Bone marrow (tissue), 2 donors: ENCODE measurements at places on chromosomes 12 and 14.

- DNase-seq = no peak
Observed at GRCh38 chr12:129312048-129312447, 458.8 kb downstream of the GLT1D1 start.

DNA sequence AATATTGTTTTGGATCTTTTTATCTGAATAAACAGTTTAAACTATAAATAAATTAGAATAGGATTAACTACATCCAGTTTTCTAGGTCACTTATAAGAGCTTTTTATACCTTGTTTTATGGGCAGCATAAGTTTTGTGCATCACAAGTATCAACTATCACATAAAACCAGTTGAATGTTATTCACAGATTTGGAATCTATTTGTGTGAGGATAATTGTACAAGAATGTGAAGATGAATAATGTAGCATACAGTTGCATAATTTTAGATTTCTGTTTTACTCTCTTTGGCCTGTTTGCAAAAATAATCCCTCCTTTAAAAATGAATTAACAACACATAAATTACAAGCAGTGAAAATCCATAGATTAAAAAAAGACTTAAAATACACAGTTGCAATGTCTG, 88.8 kb downstream of the SCFD1 start:
- no peak for DNase-seq

DNA sequence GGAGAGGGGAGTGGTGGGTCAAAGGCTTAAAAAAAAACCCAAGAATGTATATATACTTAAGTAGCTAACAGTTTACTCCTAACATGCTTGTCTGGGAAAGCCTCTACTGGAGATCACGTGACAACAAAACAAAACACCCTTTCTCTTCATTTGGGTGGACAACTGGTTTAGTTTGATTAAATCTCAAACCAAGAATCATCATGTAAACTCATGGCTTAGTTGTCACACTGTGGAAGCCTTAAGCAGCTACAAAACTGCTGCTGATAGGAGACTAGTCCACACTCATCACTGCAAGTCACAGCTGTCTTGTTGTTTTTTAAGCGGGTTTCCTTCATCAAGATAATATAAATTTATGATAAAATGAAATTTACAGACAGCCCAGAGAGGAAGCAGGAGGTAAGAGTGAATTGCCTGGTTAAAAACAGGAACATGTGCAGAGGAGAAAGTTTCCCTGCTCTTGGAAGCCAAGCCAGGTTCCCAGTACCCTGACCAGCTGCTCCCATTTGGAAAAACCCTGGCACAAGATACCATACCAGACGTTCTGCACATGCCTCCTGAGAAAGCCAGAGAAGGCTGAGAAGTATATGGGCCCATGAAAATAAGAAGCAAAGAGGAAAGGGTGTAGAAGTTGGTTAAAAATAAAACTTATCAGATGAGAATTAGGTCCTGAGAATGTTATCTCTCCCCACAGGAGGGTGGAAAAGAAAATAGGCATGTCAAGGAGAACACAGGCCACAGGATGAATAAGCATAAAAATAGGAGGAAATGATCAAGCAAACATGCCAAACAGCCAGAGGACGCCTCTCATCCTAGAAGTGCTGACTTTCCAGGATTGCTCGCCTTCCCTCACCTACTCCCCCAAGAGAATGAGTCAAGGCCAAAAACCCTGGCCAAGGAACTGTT, 34.0 kb downstream of the EGLN3 start:
- DNase-seq = no peak

- DNase-seq = no peak
Observed at GRCh38 chr12:105522166-105522825, 191.8 kb downstream of the C12orf75 start.

DNA sequence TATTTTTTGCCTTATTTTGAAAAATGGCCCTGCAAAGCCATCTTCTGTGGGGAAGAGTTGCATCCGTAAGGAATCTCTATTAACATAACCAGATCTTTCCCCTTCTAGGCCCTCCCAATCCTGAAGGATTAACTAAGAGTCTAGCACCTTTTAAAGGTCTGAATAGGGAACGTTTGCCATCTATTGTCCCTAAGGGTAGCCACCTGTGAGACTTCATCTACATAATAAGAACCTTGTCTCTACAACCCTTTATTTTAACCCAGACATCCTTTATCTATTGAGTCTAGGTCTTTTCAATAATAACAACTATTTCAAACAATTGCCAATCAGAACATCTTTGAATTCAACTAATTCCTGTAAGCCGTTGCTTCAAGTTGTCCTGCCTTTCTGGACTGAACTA, 4.4 kb downstream of the EDDM3B start:
- no peak for DNase-seq

- DNase-seq = no peak
Observed at GRCh38 chr12:1382826-1383225, 211.6 kb downstream of the FBXL14 start.

DNA sequence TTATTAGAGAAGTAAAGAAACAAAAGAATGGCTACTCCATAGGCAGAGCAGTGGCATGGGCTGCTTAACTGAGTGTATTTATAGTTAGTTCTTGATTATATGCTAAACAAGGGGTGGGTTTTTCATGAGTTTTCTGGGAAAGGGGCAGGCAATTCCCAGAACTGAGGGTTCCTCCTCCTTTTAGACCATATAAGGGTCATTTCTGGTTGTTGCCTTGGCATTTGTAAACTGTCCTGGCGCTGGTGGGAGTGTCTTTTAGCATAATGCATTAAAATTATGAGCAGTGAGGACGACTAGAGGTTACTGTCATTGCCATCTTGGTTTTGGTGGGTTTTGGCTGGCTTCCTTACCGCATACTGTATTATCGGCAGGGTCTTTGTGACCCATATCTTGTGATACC, 40.1 kb downstream of the CCDC60 start:
- DNase-seq = no peak

GRCh38 chr12:119340578-119340977, 6.0 kb downstream of the CCDC60 start:
- no peak for DNase-seq

DNA sequence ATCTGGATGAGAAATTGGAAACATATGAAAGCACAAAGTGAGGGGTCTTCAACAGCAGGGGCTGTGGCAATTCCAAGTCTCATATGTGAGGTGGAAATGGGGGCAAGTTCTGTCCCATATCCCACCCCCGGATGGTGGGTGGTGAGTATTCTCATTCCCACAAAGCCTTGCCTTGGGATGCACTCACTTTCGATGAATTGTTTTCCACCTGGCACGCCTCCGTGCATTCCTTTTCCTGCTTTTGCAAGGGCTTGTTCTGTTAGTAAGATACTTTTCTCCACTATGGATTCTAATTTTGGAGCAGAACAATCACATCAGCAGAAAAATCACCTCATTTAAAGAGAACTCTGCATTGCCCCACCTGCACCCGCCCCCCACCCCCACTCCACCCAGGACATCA, 3.1 kb downstream of the LACRT start:
- DNase-seq = no peak

- DNase-seq = no peak
Observed at GRCh38 chr12:102202556-102202955, 4.9 kb upstream of the PMCH start.

- DNase-seq = no peak
Observed at GRCh38 chr14:28876572-28876945, 110.0 kb downstream of the FOXG1 start.

DNA sequence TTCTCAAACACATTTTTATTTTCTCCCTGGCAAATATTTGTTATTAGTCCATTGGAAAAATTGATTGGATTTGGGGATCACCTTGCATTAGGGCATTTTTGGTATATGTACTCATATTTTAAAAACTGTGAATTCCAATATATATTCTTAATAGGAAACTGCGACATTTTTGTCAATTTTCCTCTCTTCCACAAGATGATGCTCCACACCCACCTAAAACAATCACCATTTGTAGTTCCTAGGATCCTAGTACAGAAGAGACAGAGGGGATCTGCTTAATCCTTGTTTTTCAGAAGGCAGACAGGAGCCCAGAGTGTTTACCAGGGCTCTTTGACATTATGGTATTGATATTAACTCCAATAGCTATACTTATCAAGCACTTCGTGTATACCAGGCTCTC, 22.8 kb upstream of the OASL start:
- no peak for DNase-seq

- no peak for DNase-seq
Observed at GRCh38 chr14:25394791-25395391, 344.9 kb upstream of the STXBP6 start.

GRCh38 chr14:52240623-52241022, 26.9 kb upstream of the PTGDR start:
- DNase-seq = no peak

- DNase-seq = no peak
Observed at GRCh38 chr12:45938566-45938965, 51.8 kb downstream of the SCAF11 start.

- DNase-seq = no peak
Observed at GRCh38 chr12:85569261-85569660, 266.9 kb downstream of the RASSF9 start.

DNA sequence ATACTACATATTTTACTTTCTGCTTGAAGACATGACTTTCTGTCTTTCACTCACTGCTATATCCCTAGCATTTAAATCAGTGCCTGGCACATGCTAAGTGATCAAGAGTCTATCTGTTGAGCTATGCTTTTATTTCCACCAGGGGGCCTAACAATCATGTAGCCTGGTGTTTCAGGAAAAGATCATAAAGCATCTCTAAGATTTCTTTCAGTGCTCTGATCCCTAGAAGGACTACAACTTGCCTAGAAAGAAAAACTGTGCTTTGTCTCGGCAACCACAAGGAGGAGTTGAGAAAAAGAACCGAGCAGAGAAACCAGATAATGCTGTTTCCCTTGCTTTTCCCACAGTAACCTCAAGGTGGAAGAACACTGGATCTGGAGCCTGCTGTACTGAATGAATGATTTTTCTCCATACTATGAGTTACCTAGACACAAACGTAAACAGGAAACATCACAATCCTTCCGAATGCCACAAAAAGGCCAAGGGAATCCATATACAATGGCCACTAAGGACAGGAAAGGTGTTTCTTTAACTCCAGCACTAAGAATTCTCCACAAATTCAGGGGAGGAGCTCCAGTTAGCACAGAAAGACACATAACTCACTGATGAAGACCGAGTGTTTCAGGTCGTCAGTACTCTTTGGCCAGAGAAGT, 1.2 kb downstream of the CRY1 start:
- DNase-seq = peak; percentile 31

- no peak for DNase-seq
Observed at GRCh38 chr12:123223241-123223668, 9.7 kb downstream of the MPHOSPH9 start.

DNA sequence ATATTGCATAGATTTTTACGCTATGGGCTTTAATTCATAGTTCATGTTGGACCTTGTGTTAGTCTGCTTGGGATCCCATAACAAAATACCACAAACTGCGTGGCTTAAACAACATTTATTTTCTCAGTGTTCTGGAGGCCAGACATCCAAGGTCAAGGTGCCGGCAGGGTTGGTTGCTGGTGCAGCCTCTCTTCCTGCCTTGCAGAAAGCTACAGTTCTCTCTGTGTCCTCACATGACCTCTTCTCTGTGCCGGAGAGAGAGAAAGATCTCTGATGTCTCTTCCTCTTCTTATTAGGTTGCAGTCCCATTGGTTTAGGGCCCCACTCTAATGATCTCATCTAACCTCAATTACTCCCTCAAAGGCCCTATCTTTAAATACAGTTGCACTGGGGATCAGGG, 170.5 kb downstream of the IPO8 start:
- no peak for DNase-seq

GRCh38 chr14:60637479-60638315, 11.6 kb downstream of the SIX1 start:
- DNase-seq = no peak

DNA sequence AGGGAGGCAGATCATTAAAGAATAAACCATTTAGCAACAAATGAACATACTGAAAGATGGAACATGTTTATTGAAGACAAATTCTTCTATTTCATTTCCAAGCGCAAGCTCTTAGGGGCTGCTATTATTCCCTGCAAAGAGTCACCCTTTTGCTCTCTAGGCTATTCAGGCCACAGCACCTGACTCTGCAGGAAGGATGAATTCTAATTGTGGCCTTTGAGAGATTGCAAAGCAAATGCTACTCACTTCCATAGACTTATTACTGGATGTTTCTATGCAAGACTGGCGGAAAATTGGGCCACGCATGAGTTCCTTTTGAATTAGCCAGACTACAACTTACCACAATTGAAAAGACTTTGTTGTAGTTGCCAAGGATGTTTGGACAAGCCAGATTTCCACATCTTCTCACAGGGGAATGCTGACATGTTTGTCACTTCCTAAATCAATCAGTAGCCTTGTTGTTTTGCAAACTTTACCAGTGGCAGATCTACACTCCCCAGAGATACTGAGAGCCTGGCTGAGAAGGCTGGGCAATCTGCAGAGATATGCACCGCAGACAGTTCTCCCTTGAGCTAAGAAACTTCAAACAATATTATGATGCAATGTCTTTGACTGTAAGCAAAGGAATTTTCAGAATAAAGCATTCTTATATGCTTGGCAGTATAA, 334.3 kb upstream of the SYT1 start:
- DNase-seq = no peak

DNA sequence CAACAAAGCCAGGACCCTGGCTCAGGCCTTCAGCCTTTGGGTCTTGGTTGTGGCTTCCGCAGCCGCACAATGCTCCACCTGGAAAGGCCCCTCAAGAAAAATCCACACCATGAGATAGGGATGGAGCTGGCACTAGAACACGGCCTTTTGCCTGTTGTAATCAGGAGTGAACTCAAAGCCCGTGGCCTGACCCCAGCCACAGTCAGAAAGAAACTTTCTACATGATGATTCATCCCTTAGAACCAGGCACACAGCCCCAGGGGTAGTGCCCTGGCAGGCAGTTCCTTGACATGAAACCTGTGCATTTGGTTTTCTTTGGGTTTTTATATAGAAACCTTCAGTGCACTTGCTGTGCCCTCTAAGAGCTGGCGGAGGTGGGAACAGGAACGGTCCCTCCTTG, 5.1 kb downstream of the CLMN start:
- no peak for DNase-seq
